ENCODE measurements at places on chromosomes 7 and 10.

DNA sequence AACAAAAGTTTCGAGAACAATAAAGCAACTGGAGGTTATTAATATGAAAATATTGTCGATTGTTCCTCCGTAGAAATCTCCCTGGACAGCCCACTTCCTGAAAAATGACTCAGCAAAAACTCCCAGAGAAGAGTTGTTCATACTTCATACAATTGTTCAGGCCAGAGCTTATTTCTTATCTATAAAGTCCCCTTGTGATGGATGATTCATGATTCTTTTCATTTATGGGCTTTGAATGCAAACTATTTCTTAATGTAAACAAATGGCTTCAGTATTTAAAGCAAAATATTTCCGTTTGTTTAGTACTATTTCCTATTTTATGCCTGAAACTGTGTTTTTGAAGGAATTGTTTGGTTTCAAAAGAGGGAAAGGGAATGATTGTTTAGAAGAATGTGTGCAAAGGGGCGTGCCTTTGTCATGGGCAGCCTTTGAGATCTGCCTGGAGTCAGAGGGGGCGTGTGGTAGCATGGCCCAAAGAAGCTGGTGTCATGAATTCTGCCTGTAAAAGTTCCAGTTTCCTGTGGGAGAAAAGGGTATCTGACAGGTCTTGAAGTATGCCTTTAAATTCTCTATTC, 26.2 kb upstream of the EXOC6 start:
- no peak for DNase-seq

DNA sequence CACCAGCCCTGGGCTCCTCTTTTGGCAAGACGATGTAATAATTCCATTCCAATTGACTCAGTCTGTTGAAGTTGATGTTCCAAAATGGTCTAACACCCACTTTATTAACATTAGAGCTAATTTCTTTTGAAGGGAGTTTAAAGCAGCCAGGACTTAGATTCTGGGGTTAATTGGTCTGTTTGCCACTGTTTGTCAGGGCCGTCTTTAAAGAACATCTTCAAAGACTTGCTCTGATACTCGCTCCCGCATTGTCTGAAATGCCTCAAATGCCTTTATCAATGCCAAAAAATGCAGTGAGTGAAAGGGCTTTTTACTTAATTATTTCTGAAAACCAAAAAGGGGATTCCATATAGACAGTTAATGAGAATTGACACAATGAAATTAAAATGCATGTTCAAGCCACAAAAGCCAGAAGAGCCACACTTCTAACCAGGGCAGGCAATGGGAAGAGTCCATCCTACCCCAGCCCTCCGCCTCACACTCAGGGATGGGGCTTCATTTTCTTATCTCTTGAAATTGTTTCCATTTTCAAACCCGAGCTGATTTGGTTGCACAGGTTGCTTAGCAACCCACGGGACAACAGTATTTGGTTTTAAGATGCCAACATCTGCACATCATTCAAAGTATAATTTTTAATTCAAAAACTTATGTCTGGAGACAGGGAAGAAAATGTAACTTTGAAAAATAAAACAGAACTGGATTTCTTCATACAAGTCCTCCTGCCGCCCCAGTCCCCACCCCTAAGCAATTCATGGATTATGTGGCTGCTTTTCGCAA, 163.0 kb downstream of the FGFR2 start:
- no peak for DNase-seq

- DNase-seq = no peak
These were observed 3.7 kb upstream of the CALU start for GRCh38 chr7:128735436-128735835.

DNA sequence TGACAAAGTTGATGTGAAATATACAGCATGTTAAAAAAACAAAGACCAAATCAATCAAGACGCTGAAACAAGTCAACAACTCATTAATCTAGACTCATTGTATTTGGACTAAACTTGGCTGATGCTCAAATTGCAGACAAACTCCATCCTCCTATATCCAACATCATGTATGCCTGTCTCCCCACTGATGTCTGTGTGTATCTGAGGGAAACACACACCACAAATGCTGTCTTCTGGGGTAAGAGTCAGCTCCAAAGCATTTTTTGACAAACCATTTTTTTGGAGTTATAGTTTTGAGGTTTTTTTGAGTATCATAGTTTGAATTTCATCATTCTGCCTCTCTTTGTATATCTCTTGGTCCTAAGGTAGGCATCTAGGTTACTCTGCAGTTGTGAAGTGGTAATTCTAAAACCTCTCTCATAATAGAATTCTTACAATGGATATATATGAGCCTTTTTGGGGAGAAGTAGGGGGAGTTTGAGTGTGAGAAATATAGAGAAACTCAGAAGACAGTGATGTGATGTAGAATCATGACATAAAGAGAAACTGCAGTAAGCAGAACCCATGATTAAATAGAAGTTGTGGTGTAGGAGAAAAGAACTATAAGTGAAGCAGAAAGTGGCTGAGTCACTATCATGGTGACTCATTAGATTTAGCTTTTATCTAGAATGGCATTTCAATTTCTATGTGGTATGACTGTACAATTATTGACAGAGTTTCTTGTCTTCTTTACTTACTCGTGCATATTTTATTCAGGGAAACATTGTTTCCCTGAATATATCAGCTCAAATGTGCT, 1531.1 kb upstream of the LRRTM3 start:
- no peak for DNase-seq
